ENCODE measurements at places on chromosomes 6 and 20.

GRCh38 chr6:1387876-1388629, 1.3 kb upstream of the FOXF2 start:
- DNase-seq, result no peak

DNA sequence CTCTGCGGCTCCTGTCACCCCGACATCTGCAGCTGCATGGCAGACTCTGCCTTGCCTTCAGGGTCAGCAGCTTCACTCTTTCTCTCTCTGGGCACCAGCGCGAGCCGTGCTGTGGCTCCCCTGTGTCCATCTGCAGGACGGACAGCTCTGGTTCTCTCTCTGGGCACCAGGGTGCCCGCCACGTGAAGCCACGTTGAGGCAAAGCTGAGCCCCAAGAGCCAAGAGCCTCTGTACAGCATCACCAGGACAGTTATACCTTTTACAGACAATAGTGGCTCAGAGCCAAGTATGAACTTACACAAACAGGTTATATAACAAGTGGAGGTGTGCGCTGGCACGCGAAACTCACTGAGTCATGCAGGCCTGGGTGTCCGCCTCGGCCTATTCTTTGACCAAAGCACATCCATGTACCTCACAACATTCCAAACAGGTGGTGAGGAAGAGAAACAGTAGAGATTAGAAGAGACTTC, 50.8 kb downstream of the FAM50B start:
- no peak for DNase-seq

GRCh38 chr6:41591859-41592502, 45.8 kb downstream of the FOXP4 start:
- peak; percentile 61 for DNase-seq

DNA sequence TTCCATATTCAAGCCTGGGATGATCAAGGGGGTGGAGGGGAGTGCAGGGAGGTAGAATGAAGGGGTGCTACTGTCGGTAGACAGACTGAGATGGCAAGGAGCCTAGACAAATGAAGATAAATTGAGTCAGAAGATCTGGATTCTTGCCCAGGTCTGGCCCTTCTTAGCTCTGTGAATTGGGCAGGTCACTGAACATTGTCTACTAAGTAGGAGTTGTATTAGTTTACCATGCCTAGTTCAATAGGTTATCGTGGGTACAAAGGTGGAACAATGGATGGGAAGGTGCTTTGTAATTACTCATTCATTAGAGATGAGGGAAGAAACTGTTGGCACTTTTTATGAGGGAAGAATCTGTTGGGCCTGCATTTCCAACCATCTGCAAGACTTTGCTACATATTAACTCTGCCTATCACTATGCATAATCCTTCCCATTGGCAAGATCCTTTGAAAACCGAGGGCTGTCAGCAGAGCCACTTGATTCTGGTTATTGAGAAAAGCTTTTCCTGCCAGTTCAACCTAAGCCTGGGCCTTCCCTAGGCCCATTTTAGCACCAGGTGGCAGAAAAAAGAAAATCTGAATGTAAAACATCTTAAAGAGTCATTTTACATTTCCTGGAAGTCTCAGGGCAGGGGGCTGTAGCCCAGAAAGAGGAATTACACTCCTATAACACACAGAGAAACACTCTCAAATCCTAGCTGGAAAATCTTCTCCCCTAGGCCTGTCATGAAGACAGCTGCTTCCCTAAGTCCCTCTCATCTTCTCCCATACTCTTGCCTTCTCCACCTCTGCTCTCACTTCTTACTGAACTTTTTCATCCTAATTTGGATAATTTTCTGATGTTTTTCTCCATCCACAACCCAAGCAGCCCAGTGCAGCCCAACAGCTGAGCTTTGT, 103.5 kb downstream of the CD24 start:
- DNase-seq, result no peak

DNA sequence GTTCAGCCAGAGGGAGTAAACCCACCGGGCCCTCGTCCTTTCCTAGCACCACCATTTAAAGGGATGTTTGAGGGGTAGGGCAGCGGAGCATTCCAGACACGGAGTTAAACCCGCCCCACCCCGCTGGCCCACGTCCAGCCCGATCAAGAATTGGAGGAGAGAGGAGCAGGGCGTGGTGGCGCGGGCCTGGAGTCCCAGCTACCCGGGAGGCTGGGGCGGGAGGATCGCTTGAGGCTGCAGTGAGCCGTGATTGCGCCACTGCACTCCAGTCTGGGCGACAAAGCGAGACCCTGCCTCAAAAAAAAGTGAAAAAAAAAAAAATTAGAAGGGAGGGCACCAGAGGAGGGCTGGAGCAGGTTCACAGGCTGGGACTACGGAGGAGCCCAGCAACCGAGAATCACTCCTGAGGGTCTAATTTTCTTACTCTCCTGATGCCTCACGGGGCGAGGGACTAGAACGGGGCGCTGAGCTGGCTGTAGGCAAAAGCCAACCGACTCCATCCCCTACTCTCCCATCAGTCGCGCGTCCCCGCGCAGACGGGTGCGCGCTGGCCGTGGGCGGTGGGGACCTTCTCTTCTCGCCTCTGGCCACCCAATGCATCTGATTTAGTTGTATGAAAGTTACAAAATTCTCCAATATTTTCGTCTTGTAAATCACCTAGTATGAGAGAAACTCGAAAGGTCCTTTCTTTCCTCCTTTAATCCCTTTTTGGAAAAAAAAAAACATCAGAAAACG, 6.1 kb upstream of the HSPA1B start:
- DNase-seq, result no peak

GRCh38 chr6:155264693-155265320, 994 bp downstream of the CLDN20 start:
- no peak for DNase-seq

DNA sequence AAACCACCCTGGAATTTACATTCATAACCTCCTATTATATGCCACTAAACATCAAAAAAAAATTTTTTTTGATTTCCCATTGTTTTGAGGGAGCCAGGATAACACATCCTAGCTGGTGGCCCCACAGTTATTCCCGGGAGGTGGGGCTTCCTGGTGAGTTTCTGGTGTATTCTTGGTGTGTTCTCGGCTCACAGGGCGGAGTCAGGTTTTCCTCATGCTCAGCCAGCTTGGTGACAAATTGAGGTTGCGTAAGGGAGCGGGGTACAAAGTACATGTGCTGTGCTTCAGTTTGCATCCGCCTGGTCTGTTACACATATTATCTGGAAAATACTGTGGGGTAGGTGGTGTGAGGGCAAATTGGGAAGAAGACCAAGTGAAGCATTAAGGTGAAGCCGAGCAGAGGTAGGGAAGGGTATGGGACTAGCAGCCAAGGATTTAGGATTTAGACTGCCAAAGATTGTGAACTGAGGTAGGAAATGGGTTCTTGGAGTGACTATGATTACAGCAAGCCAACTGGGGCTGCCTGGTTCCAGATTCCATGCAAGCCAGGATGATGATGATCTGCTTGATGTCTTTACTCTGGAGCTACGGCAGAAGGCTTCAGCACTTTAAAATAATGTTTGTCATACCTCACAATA, 46.2 kb upstream of the EEF1A1 start:
- DNase-seq, result no peak

- DNase-seq, result no peak
These were observed 42.8 kb upstream of the GLP1R start for GRCh38 chr6:39005774-39006173.

- DNase-seq, result no peak
These were observed 503.7 kb upstream of the IRAK1BP1 start for GRCh38 chr6:78363688-78364087.

DNA sequence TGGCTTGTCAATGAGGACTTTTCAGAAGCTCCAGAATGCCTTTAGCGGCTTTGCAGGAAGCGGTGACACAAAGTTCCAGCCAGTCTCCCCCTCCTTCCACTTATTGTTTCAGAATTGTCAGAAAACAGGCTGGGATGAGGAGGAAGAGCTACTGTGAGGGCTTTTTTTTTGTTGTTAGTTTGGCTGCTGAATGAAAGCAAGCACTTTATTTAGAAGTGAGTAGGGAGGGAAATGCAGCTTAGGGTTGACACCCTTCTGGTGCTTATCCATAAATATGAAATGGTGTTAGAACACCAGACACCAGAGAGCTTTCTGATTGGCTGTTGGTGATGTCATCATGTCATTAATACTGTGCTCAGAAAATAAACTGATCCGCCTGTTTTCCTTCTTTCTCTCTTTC, 251.5 kb downstream of the SOX4 start:
- no peak for DNase-seq

DNA sequence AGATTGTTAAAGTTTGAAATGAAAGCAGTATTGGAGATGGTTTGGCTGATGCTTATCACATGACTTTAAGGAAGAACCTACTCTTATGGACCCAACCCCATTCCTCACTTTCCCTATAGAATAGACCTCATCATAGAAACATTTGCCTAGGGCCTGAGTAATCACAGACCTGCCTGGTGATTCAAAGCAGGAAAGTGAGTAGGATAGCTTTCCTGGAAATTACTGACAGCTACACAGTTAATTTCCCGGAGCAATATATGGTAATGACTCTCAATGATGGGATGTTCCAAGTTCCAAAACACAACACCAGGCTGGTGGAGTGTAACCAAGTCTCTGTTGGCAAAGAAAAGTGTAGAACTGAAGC, 233.8 kb downstream of the SIM1 start:
- DNase-seq, result no peak

DNA sequence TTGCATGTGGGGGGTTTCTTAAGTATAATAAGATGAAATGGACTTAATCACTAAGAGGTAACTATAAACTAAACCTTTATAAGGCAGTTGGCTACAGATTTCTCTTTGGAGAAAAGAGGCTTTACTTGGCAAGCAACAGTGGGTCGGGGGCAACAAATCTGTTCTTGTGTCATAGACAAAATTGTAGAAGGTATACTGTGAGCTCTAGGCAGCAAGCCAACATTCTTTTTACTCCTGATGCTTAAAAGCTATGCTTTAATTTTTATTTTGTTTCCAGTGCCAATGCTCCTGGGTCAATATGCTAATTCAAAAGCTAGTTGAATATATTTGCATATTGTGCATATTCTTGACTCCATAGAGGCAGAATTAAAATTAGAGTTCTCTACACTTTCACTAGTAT, 495.4 kb downstream of the BTBD3 start:
- DNase-seq, result no peak

DNA sequence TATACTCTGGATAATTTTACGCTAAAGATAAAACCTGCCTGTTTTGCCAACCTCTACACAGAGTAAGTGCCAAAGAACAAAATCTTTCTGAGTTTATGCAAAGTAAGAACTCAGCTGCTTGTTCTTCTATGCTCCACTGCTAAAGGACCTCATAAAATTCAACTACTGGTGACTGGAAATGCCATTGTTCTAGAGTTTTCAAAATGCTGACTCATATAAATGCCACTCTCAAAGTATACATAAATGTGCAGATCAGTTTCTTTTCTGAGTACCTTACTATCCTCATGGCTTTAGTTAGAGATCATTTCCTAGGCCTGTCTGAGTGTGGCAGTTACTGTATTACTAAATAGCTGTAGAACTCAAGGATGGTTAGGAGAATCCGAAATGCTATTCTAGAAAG, 45.6 kb downstream of the LYRM4 start:
- DNase-seq, result no peak

DNA sequence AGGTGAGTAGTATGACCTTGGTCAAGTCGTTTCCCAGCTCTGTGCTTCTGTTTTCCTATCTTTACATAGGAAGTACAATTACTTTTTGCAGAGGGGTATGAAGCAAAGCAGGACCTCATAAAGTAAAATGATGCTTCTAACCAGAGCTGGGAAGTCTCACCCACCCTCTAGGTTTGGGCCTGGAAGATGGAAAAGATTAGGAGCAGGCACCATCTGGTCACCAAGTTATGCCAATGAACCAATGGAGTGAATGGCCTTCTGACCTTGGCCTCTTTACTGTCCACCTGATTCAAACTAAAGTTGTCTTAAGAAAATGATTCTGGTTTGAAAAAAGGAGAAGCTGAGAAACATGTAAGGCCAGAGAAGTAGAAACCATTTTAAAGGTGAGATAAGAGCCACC, 68.9 kb upstream of the CTNNBL1 start:
- no peak for DNase-seq

DNA sequence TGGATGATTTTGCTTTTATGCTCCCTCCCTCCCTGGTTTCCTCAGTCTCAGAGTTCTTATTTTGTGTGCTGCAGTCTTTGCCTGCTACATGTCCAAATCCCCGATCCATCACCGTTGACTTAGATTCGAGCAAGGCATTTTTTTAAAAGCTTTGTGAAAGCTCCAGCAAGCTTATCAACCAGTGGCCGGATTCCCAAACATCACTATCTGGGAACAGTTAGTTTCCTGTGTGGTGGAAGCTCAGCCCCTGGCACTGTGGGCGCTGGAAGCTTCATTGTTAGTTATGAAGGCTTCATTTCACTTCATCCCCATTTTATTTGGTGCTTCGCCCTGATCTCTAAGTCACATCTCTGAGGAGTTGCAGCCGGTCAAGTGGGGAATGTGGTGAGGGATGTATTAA, 44.7 kb downstream of the DEK start:
- no peak for DNase-seq

DNA sequence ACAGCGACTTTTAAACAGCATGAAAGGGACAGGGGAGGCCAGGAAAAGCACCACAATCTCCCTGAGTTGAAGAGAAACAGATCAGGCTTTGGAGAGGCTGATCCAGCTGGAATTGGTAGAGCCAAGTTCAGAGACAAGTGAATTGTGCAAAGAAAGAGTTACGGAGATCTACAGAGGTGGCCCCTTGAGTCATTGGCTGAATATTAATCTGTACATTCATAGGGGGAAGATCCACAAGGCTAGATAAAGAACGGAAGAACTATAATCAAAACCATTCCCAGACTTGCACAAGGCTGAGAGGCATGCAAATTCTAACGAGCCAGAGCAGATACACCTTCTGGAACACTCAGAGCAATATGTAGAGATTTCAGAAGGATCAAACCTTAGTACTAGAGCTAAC, 14.2 kb upstream of the FOXQ1 start:
- no peak for DNase-seq

GRCh38 chr6:154402081-154402780, 45.6 kb upstream of the IPCEF1 start:
- DNase-seq, result no peak

- DNase-seq, result no peak
These were observed 17.3 kb downstream of the DST start for GRCh38 chr6:56625356-56625755.

GRCh38 chr20:51360451-51361201, 181.9 kb downstream of the NFATC2 start:
- DNase-seq, result no peak

- DNase-seq, result no peak
These were observed 216.4 kb downstream of the C6orf118 start for GRCh38 chr6:165092881-165093595.

DNA sequence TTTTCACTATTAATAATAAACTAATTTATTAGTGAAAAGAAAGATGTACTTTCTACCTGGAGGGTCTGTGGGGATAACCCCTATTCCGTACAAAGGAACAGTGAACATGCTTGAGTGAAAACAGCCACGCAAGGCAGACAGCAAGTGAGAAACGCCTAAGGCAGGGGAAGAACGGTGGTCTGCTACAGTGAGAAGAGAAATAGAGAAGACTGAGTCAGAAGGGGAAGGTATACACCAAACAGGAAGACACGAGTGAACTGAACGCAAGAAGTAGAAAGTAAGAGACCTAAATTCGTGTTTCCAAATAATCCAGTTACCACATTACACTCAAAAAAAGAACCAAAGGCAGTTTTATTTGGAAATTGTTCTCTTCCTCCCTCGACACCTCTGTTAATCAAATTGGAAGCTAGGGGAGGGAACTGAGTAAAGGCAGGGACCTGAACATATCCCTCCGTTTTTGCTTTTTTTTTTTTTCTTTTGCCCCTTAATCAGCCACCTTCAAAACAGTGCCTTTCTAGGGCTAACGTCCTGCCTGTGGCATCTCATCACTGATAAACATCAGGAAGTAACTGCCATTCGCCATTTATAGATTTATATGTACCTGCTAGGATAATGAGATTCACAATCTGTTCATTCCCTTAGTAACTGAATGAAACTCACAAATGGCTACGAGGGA, 48.9 kb downstream of the ATXN1 start:
- no peak for DNase-seq

GRCh38 chr6:105400501-105400900, 2.4 kb downstream of the PREP start:
- no peak for DNase-seq
